ENCODE measurements at places on chromosomes 2 and 18.
A peak's percentile ranks its signal among the peaks of the same experiment; 100 is the strongest.

DNA sequence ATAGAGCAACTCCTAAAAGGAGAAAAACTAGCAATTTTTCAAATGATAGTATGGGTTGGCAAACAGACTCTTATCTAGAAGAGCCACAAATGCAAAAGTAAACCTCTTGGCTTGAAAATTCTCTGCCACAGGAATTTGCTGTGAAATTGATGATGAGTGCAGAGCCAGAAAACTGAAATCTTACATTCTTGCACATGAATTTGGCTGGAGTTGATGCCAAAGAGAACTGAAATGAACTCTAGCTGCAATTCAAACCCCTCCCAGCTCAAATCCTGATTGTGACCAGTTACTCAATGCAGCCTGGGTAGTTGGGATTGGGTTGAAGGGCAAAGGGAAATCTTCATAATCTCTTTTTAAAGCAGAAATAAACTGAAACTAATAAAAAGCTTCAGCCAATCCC is 266.6 kb downstream of the PDE11A start:
- no peak for DNase-seq

DNA sequence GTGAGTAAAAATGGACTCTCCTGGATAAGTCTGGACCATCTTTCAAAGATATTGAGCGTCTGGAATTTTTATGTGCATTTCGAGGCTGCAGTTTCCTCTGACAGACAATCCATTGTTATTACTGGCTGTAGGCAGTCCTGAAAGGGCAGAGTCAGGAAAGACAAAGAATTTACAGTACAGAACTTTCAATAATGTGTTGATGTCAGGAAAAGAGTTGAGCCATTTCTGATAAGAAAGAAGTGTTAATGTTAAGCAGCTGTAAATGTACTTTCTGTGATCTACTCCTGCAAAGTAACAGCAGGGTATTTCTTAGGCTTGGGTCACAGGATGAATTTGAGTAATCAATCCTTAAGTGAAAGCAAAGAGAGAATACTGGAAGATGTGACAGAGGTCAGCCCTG is 29.8 kb downstream of the TSPYL6 start:
- DNase-seq = no peak

DNA sequence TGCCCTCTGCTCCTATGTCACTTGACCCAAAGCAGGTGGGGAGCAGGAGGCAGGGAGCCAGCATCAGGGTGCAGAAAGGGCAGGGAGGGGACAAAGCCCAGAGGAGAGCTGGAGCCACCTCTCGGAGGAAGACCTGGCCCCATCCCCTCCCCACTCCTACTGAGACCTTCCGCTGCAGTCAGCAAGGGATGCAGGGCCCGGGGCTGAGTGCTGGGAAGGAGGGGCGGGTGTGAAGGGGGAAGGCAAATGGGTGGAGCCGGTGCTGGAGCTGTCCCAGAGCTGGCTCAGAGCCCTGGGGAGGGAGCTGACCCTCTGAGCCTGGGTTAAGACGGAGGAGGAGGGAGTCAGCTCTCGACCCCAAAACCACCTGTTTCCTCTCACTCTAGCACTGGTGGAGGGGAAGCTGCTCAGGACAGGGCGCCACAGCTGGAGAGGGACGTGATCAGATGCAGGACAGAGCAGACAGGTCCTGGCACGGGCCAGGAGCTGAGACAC is 33.8 kb downstream of the HS1BP3 start:
- peak; percentile 72 for DNase-seq

GRCh38 chr18:43650426-43650825 is 373.1 kb upstream of the SYT4 start:
- DNase-seq = no peak

DNA sequence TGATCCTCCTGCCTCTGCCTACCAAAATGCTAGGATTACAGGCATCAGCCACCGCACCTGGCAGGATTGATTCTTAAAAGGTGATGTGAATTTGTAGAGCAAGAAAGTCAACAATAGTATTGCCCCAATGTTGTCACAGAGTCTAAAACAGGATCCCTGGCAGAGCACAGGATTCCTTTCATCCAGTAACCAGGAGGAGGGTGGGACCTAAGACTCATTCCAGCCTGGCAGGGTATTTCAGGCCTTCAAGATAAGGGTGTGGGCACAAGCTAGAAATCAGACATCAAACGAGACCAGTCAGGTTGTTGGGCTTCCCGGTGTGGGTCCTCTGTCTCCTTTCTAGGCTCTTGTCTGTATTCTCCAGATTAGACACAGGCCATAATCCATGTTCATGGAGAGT is 511.4 kb downstream of the BCL11A start:
- no peak for DNase-seq

All from upper lobe of left lung (tissue), 6 donors.